ENCODE measurements at places on chromosomes 2 and 18.

- DNase-seq = no peak
Observed at GRCh38 chr2:217060516-217060915, 200.7 kb upstream of the TNP1 start.

DNA sequence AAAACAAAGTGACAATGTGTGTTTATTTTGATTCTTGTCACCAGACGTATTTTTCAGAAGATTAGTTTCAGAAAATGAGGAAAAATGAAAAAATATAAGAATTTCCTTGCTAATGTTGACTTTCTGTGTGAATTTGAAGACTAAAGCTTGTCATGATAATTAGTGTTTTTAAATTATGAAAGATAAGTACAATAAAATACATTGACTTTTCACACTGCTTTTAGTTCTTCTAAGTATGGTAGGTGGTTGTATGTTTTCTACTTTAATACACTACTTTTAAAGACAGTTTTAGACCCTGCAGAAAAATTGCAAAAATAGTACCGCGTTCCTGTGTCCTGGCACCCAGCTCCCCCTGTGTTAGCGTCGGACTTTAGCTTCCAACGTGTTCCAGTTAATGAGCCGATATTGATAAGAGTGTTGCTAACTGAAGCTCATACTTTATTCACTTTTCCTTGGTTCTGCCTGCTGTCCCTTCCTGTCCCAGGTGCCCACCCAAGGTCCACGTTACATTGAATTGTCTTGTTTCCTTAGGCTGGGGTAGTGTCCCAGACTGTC, 695 bp downstream of the RBFA start:
- peak; percentile 14 for DNase-seq

DNA sequence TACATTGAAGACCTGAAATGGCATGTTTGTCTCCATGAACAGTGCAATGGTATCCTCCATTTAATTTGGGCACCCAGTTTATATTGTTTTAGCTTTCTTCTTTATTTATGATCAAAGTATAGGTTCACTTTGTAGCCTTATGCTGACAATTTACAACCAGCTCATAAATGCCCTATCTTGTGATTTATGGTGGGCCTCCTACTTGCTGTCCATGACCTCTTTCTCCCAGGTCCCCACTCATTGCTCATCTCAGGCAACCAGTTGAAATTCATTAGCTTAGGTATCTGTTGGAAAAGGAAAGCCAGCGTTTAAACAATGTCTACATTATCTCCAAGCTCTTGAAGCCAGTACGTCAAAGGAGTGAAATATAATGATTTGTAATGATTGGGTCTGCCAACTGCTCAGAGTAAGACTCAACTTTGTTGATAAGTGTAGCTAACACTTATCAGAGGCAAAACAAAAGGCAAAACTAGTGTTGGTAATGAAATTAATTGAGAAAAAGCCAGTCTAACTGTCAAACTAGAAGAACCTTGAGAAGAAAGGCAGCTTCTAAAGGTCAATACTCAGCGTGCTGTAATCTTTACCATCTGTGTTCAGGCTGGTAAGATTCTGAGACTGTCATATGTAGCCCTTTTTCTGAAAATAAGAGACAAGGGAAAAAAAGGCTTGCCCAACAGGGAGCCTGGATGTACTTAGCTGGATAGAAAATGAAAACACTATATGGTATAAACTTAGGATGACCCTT, 695.9 kb downstream of the EPHA4 start:
- no peak for DNase-seq

DNA sequence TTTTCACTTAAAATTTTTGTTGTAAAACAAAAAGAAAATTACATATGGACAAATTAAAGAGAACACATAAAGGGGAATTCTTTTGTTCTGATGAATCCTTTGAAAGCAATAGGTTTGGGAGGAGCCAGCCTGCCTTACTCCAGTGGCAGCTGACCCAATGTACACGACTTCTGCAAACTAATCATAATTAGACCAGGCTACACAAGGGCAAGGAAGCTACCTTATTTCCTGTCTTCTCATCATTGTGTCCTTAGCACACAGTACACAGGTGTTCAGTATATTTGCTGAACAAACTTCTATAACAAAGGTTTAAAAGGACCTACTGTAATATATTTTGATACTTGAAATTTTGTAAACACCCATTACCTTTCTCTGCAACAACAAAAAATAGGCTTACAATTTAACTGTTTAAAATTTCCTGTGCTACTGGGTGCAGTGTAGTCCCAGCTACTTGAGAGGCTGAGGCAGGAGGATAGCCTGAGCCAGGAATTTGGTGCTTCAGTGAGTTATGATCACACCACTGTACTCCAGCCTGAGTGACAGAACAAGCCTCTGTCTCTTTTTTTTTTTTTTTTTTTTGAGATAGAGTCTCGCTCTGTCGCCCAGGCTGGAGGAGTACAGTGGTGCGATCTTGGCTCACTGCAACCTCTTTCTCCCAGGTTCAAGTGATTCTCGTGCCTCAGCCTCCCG, 18.9 kb downstream of the KCNG3 start:
- DNase-seq = no peak

GRCh38 chr18:73079920-73080319, 212.1 kb upstream of the NETO1 start:
- DNase-seq = no peak

GRCh38 chr2:64259312-64259711, 115.1 kb upstream of the PELI1 start:
- no peak for DNase-seq

- DNase-seq = no peak
Observed at GRCh38 chr2:238260883-238261282, 21.0 kb upstream of the HES6 start.

GRCh38 chr18:63189041-63189440, 130.5 kb downstream of the BCL2 start:
- no peak for DNase-seq

DNA sequence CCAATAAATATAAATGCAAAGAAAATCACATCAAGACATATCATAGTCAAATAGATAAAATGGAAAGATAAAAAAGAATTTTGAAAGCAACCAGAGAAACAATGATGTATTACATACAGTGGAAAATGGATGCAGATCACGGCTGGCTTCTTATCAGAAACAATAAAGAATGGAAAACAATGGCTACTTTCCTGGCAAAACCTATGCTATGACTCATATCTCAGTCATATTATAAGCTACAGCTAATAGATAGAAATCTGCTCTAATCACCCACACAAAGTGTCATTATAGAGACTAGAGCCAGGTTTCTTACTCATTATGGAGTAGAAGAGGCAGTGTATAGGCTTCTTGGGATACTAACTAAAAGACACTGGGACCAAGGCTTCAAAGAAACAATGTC, 93.5 kb upstream of the TACR1 start:
- DNase-seq = no peak

- no peak for DNase-seq
Observed at GRCh38 chr2:141528990-141529389, 601.8 kb downstream of the LRP1B start.

DNA sequence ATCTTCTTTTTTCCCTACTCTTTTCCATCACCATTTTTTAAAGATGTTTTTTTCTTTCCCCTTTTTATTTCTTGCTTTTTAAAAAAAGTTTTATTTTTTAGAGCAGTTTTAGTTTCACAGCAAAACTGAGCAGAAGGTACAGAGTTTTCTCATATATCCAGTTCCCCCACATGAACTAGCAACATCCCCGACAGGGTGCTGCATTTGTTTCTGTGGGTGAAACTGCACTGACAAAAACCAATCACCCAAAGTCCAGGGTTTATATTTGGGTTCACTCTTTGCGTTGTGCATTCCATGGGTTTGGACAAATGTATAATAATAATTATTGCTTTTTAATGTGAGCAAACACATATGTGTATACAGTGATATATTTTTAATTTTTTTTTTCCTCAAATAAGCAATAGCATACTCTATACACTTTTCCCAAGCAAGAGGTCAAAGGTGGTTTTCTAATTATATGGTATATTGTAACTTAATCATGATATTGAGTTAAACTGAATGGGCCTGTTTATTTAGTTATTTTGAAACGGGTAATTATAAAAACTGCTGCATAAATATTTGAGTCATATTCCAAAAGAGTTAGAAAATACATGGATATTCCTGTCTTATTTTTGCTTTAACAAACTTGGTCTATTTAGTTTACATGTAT, 50.3 kb downstream of the NCK2 start:
- DNase-seq = no peak

- no peak for DNase-seq
Observed at GRCh38 chr2:236998758-236999157, 86.9 kb upstream of the COPS8 start.

GRCh38 chr2:24875272-24875671, 44.8 kb downstream of the ADCY3 start:
- no peak for DNase-seq

GRCh38 chr2:180991820-180992219, 11.4 kb downstream of the UBE2E3 start:
- DNase-seq = no peak

DNA sequence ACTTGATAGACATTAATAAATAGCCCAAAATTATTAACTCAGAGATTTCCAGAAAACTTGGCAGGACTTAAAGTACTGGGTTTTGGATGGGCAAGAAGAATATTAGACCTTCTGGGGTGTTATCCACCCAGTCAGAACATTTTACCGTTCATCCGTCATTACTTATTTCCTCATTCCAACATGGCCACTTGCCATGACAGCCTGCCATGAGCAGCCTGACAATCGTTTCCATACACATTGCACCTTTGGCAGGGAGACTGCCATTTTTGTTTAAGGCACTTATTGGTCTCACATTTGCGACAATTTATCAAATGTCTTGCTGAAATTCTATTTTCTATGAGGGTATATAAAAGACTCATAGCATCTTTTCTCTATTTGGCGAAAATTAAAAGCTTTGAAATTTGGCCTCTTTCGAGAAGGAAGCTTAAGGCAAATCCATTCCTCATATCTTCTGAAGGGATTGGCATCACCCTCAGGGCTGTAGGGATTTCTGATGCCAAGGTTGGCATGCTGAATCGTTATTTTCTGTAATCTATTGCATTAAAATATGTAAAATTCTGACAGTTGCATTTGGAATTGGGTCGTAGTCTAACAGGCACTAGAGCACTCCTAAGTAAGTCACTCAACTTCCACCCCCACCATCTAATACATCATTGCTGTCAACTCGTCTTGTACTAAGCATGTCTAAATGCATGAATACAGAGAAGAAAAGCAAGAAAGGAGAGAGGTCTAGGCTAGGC, 406.3 kb upstream of the PIK3C3 start:
- no peak for DNase-seq

DNA sequence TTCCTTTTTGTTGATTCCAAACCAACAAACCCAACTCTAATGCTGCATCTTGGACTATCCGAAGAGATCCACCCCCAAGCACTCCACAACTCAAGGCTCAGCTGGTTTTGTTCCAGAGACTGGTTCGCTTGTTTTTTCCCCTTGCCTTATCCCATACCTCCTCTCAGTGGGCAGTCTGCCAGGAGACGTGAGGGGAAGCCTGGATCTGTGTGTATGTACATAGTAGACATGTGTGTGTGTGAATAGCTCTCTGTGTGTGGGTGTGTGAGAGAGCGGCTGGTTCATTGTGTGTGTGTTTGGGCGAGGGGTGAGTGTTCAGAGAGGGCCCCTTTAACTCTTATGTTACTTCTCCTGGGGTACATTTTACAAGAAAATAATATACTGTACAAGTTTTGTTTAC, 94.4 kb downstream of the NRP2 start:
- no peak for DNase-seq
